Activated T-helper 2 cell treated with anti-CD3 and anti-CD28 coated beads, Interferon-gamma antibody, Interleukin-2, Interleukin-4, amounts not matched to agents 10 μg/mL and 5 μg/mL and 100 μg/mL, durations not matched to agents 14 hours and 24 hours and 36 hours (primary cell): ENCODE measurements at places on chromosomes 2 and 18. TPM values are rescaled to one million over a fixed set of nuclear protein-coding genes. Genes with fewer than 3 reads are reported as not detected.

Gene NT5C1B
- not detected in 2 replicates for total RNA-seq

Gene GKN1
- not detected in 2 replicates for total RNA-seq

Gene GNLY
- total RNA-seq, result 21.9 and 23.5 TPM in 2 replicates

Gene DDX18
- 128 and 131 TPM in 2 replicates for total RNA-seq

Gene ASTL
- 1.3 and 1.5 TPM in 2 replicates for total RNA-seq

DNA sequence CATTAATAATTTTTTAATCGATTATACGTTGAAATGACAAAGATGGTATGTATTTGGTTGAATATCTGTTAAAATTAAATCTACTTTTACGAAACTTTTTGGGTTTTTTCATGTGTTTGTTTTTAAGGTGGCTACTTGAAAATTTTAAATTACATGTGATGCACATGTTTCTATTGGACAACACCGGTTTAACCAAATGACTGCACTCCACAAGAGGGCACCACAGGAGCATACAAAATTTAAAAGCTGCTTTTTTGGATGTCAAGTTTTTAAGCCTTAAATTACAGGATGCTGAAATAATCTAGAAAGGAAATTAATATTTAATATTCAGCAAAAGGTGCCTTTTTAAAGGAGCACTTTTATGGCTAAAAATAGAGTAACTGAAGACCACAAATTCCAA is 98.7 kb downstream of the ACVR1 start:
- DNase-seq, result peak; percentile 20

GRCh38 chr2:1482253-1482675 is 69.0 kb downstream of the TPO start:
- no peak for DNase-seq

- DNase-seq, result no peak
Measured at GRCh38 chr2:177767768-177768167, 304.8 kb downstream of the PDE11A start.

GRCh38 chr2:38120829-38121228 is 44.9 kb upstream of the CYP1B1 start:
- no peak for DNase-seq

DNA sequence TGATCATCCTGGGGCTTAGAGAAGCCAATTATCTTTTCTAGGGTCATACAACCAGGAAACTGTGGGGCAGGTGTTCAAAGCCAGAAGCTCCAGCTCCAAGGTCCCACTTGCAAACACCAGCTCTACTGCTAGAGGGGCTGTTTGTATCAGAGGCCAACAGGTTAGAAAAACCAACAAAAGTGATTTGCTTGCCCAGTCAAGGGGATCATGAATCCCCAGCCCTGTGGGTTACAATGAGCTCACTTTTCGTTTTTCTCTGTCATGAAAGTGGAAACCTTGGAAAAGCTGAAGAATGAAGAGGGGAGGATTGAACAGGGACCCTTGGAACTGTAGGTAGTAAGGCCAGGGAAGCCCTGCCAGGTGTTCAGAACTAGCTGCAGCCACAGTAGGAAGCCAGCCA is 119.2 kb downstream of the SPP2 start:
- DNase-seq, result no peak

GRCh38 chr2:200741468-200742202 is 70.1 kb upstream of the BZW1 start:
- DNase-seq, result no peak

GRCh38 chr2:43831543-43832294 is 6.9 kb downstream of the ABCG5 start:
- no peak for DNase-seq

GRCh38 chr18:69599377-69599776 is 198.7 kb downstream of the DOK6 start:
- no peak for DNase-seq

DNA sequence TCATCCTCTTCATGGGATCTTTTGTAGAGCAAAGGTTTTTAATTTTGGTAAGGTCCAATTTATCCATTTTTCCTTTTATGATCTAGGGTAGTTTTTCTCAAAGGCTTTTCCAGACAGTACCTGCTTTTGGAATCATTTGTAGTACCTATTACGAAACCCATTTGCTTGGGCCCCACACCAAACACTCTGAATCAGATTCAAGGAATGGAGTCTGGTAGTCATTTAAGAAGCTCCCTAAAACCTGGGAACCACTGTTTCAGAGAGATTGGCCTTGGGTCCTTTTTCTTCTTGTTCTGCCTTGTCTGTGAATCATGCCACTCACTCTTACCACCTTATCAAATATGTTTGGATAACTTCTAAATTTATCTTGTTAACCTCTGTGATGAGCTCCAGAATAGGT is 40.3 kb downstream of the OSBPL6 start:
- no peak for DNase-seq

DNA sequence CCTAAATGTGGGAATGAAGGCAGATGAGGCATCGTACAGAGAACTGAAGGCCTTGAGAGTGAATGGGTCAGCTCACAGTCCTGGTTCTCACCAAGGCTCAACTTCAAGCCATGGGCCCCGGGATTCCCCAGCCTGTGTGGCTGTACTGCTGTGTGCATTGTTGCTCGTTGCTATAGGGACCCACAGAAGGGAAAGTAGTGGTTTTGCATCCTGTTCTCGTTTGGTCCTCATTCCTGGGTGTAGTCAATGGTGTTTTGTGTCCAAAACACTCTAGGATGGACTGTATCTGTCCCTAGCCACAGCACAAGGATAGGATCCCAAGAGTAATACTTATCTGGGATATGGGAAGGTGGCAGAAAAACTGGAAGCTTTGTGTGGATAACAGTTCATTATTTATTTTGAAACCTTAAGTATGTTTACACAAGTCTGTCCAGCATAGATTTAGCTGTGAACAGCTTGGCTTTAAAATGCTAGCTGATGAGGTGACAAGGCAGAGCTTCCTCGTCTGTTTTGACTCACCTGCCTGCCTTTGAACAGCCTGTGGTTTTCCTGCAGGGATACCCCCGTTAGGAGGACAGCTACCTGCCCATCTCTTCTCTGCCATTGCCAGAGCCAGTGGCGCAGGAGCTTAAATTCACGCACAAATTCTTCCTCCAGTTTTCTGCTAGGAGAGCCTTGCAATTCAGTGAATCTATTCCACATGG is 85.0 kb downstream of the WDSUB1 start:
- no peak for DNase-seq

- DNase-seq, result no peak
Measured at GRCh38 chr2:96957244-96957643, 29.1 kb downstream of the FAM178B start.

DNA sequence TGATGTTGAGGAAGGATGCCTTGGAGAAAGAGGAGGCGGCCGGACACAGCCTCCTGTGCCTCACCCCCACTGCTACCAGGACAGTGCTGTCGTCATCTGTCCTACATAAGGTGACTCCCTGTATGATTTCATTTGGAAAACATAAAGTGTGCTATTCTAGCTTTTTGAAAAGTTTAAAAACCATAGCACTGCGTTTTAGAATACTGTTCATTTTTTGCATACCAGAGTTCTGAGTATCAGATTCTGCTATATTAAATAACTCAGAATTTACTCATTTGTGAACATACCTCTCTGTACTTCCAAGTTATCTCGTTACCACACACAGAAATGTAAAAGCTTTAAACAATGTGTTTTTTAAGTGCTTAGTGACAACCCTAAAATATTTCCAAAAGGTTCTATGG is 302.9 kb downstream of the LRRTM1 start:
- DNase-seq, result no peak

GRCh38 chr2:54271843-54272627 is 16.0 kb upstream of the TSPYL6 start:
- no peak for DNase-seq

- no peak for DNase-seq
Measured at GRCh38 chr2:128162266-128162665, 71.3 kb downstream of the UGGT1 start.

- no peak for DNase-seq
Measured at GRCh38 chr2:235663875-235664274, 170.0 kb downstream of the AGAP1 start.

- DNase-seq, result no peak
Measured at GRCh38 chr2:75170889-75171288, 28.4 kb downstream of the TACR1 start.

- no peak for DNase-seq
Measured at GRCh38 chr2:6657136-6657535, 208.6 kb downstream of the CMPK2 start.
